Activated T-cell treated with anti-CD3 and anti-CD28 coated beads, Interleukin-2, amount 50 U/mL, for 48 hours (primary cell): ENCODE measurements at places on chromosomes 6 and 20.

DNA sequence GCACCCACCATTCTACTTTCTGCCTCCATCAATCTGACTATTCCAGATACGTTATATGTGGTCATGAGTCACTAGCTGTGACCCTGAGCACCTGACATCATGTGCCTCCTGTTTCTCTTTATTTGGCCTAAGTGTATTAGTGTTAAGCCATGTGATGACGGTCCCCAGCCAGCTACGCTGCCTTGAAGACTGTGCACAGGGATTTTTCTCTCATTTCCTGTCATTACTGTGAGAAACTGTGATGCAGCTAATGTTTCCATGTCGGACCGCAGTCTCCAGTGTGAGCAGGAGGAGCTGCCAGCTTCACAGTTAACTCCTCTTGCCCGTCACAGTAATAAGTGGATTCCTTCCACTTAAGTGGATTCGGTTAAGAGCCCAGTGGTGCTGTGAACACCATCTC lies 9.9 kb upstream of the SPATS1 start:
- DNase-seq: no peak

GRCh38 chr6:148426317-148426977 lies 83.8 kb downstream of the SASH1 start:
- no peak for DNase-seq

- no peak for DNase-seq
Observed at GRCh38 chr20:25356271-25356933, 34.2 kb downstream of the ABHD12 start.

- DNase-seq: no peak
Observed at GRCh38 chr20:38207621-38208020, 42.6 kb upstream of the TGM2 start.

DNA sequence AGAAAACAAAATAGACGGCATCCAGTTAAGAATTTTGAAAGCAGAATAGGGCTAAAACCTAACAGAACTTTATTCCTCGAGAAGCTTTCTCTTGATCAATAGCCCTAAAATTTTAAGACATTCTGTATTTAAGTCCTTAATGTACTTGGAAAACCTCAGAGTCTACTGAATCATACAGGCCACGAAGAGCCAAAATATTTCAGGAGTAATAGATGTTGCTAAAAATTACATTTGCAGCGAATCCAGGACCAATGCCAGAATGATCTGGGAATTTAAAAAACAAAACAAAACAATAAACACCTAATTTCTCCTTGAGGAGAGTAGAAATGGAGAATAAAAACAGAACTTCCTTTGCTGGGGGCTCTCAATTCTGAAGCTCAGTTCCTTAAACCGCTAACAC lies 23.3 kb downstream of the ATXN1 start:
- DNase-seq: no peak
